CD4-positive, alpha-beta T cell treated with Interleukin-17A for 1 hour (primary cell): ENCODE measurements at places on chromosomes 3 and 15.

- no peak for DNase-seq
These were observed 14.2 kb downstream of the MAP4 start for GRCh38 chr3:48001991-48002390.

DNA sequence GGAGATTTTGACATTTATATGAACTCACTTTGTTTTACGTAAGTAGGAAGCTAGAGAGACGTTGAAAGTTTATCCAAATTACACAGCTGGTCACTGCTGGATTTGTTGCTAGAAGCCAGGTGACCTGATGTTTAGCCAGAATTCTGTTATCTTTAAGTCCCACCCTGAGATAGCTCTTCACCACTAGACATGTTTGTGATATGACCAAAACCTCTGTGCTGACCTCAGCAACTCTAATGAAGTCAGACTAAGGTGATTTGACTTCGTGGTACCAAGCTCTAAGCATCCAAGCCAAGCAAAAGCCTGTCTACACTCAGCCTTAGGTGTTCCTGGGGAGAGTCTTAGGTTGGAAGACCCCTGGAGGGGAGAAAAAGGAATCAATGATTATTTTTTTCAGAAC lies 102.4 kb downstream of the ARRDC4 start:
- DNase-seq: no peak

DNA sequence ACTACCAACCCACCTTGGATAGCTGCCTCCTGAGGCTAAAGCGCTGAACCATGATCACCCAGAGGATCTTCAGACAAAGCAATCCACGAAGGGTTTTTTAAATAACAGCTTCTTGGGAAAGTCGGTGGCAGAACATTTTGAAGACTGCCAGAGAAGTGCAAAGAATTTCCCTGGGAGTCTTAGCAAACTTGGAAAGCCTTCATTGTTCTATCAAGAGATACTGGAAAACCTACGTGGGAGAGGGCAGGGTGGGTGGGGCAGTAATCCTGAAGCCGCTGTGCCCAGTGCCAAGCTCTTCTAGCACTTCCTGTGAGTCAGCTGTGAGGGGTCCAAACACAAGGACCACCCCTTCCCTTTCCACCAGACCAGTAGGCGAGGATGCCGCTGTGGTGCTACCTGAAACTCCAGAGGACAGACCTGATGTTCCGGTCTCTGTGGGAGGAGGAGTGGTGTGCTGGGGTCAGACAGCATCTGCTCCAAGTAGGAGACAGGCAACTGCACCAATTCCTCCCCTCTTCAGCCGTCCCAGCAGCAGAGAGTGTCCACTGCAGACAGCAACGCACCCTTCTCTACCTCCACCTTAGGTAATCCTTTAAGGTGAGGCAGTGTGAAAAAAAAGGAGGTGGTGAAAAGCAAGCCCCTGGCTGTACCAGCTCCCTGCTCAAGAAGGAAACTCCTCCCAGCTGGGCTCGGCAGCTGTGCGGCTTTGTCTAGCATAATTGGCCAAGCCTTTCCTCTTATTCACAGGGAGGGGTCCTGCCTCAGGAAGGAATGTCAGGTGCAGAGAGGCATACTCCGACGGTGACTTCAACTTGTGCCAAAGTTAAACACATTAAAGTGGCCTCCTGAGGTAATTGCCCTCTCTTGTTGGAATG lies 99.0 kb downstream of the TMCC1 start:
- DNase-seq: no peak

- no peak for DNase-seq
These were observed 47.9 kb downstream of the IGSF11 start for GRCh38 chr3:118986734-118987133.

- DNase-seq: no peak
These were observed 27.0 kb downstream of the ANXA2 start for GRCh38 chr15:60370869-60371136.

DNA sequence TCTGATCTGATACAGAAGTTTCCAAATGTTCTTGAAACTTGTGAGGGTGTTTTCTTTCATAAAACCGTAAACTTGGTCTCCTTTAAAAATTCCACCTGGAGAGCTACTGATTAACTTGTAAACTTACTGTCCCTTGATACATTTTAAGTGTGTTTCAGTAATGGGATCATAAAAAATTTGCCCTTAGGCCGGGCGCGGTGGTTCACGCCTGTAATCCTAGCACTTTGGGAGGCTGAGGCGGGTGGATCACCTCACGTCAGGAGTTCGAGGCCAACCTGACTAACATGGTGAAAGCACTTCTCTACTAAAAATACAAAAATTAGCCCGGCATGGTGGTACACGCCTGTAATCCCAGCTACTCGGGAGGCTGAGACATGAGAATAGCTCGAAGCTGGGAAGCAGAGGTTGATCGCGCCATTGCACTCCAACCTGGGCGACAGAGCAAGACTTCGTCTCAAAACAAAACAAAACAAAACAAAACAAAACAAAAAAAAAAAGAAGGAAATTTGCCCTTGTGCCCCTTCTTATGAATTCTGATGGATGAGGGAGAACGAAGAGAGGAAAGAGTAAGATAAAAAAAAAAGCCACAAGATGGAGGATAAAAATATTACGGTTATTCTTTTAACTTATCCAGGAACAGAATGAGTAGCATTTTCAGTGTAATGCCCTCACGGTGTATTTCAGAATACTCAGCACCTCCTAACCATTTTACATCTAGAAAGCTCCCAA lies 32.1 kb upstream of the AP4E1 start:
- no peak for DNase-seq

GRCh38 chr3:73656241-73656890 lies 31.6 kb upstream of the PDZRN3 start:
- DNase-seq: no peak

GRCh38 chr3:181929501-181929900 lies 217.8 kb downstream of the SOX2 start:
- DNase-seq: no peak

GRCh38 chr3:159994182-159994581 lies 5.5 kb downstream of the IL12A start:
- no peak for DNase-seq

DNA sequence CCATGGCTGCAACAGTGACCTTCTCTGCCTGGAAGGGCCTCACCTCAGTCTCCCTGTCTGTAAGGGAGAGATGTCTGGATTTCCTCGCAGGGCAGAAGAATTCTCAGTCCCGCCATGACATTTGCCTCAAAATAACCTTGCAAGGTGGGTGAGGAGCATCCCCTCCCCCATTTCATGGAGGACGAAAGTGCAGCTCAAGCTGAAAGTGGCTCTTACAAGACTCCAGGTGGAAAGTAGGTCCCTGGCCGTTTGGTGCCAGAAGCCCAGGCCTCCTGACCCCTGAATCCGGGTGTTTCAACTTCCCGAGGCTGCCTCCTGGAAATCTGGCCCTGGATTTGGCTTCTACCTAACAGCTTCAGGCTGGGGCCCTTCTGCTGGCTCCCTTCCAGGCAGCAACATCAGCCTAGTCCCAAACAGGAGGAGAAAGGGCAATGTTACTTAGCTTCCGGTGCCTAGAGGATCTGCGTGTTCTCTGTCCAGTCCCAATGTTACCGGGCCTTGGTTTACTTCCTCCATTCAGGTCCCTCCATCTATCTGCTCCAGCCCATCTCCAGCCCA lies 769 bp upstream of the CSPG4 start:
- no peak for DNase-seq

DNA sequence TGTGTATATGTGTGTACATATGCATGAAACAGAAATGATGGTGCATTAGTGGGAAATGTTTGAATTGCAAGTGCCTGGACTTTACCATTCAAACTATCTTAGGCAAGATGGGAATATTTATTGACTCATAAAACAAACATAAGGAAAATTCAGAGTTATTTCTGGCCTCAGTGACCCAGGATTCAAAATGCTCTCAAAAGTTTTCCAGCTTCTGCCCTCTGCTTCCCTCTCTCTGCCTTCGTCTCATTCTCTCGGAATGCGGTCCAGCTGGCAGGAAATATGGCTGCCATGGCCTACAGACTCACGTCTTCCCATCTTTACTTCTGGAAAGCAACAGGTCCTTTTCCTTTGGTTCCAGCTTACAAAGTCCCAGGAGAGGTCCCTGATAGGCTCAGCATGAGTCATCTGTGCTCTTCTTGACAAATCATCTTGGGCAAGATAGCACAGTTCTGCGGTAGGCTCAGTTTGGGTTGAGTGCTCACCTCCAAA lies 8.7 kb upstream of the ZNF774 start:
- DNase-seq: no peak

- no peak for DNase-seq
These were observed 1242.5 kb upstream of the GBE1 start for GRCh38 chr3:83003917-83004316.

DNA sequence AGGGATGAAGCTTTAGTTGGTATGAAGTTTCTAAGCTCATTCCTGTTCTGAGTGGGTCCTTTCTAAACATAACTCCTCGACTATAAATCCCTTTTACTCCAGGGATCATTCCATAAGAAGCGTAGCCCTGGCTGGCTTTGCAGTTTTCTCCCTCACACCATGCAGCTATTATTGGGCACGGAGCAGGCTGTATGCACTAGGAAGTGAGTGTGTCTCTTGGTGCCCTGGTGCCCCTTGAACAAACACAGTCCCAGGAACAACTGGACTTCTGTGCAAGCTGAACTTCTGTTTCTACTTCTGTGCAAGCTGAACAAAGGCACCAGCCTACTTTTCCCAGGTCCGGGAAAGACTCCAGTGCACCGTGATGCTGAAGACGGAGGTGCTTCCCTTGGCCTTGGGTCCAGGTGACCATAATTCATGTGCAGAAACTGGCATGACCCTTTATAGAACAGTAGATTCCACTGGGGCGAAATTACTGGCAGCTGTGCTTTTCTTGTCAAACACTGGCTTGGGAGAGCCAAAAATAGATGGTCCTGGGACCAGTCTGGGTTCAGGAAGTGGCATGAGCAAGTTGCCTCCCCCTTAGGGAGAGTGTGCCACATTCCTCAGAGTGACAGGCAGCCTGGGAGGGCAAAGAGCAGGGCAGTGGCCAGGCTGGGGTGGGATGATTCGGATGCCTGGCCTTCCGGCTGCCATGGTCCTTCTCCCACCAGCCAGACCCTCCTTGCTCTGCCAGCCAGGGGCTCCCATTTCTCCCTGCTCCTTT lies 127.2 kb downstream of the SLCO3A1 start:
- no peak for DNase-seq

GRCh38 chr3:151578495-151578894 lies 117.6 kb upstream of the IGSF10 start:
- no peak for DNase-seq

DNA sequence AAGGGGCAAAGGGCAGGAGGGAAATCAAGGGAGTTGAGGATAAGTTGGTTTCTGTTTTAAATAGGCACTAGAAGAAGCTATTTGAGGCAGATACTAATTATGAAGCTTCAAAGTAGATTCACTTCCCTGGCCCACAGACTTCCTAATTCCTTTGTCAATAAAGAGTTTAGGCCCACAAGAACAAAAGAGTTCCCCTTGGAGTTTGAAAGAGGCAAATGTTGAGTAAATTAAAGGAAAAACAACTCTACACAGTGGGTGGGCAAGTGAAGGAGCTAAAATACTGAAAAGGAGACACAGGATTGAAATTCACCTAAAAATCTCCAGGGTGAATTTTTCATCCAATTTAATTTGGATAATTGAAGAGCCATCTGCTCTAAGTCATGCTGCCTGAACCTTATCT lies 411.7 kb upstream of the RORA start:
- DNase-seq: no peak

- no peak for DNase-seq
These were observed 42.9 kb downstream of the FNDC3B start for GRCh38 chr3:172082269-172082668.

GRCh38 chr3:55183201-55183600 lies 255.3 kb upstream of the LRTM1 start:
- no peak for DNase-seq

DNA sequence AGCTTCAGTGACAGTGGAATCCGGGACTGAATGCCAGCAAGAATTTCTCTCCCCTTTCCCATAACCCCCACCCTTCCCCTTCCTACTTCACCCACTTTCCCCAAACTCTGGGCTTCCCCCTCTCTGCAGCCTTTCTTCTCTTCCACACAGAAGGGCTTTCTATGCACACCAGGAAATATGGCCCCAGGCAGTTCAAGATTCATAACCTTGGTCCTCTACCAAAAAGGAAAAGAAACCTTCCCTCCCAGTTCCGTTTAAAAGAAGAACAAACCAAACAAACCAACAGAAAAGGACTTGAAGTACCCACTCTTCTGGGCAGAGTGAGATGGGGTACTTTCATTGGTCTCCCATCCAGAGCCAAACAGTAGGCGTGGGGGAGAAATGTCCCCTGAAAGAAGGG lies 68.8 kb upstream of the ABHD2 start:
- DNase-seq: no peak

DNA sequence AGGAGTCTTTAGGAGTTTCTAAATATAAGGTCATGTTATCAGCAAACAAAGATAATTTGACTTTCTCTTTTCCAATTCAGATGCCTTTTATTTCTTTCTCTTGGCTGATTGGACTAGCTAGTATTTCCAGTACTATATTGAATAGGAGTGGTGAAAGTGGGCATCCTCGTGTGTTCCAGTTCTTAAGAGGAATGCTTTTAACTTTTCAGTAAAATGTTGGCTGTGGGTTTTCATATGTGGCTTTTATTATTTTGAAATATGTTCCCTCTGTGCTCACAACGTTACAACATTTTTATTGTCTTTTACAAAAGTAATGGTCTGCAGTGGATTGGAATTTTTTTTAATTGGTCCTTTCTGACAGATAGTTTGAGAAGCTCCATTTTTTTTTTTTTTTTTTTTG lies 8.2 kb upstream of the ZNF280D start:
- no peak for DNase-seq

GRCh38 chr3:100748220-100748619 lies 38.9 kb downstream of the TFG start:
- no peak for DNase-seq

- DNase-seq: no peak
These were observed 142.0 kb upstream of the PDZRN3 start for GRCh38 chr3:73766599-73767381.

GRCh38 chr15:88115486-88116152 lies 140.9 kb downstream of the NTRK3 start:
- no peak for DNase-seq

DNA sequence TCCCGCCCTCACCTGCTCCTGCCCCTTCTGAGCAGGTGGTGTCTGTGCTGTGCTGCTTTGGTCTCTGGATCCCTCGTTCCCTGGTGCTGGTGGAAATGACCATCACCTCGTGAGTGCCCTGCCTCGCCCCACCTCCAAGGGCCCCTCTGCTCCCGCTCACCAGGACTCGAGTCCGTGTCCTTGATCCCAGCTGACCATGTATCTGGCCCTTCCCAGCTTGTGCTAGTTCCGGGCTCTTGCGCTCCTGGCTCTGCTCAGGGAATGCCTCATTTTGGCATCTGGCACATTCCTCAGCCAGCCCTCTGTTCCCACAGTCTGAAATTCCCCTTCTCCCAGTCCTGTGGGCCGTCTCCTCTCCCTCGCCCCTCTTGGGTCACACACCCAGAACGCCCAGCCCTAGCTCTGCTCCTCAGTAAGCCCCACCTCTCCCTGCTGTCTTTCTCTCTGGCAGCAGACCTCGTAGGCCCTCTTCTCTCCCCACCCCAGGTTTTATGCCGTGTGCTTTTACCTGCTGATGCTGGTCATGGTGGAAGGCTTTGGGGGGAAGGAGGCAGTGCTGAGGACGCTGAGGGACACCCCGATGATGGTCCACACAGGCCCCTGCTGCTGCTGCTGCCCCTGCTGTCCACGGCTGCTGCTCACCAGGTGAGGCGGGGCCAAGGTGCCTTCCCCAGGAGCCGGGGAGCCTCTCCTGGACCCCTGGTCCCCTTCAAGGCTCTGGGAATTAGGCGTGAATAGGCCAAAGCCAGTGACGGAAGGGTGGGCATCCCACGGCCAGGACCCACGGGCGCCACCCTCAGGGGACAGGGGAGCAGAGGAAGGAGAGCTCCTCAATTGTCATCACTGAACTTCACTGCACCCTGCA lies 11.5 kb downstream of the SLC51A start:
- DNase-seq: no peak

- no peak for DNase-seq
These were observed 79.3 kb upstream of the SKOR1 start for GRCh38 chr15:67746022-67746421.

GRCh38 chr3:135084405-135084804 lies 289.3 kb downstream of the EPHB1 start:
- no peak for DNase-seq
